ENCODE measurements at places on chromosomes 7 and 10.

GRCh38 chr10:45376371-45376801 lies 2.4 kb downstream of the ALOX5 start:
- DNase-seq = no peak

GRCh38 chr10:3853547-3854303 lies 68.7 kb upstream of the KLF6 start:
- DNase-seq = no peak

GRCh38 chr7:131600085-131600881 lies 43.9 kb upstream of the PODXL start:
- DNase-seq = no peak

GRCh38 chr7:38367301-38367890 lies 94.0 kb upstream of the TARP start:
- DNase-seq = no peak

GRCh38 chr10:101536800-101537199 lies 51.3 kb downstream of the POLL start:
- DNase-seq = no peak

DNA sequence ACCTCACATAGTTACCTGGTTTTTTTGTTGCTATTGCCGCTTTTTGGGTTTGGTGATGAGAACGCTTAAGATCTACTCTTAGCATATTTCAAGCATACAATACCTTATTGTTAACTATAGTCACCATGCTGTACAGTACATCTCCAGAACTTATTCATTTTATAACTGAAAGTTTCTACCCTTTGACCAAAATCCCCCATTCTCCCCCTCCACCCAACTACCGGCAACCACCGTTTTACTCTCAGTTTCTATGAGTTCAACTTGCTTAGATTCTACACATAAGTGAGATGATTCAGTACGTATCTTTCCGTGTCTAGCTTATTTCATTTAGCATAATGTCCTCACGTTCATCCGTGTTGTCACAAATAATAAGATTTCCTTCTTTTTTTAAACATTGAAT lies 86.7 kb upstream of the IL6 start:
- no peak for DNase-seq

DNA sequence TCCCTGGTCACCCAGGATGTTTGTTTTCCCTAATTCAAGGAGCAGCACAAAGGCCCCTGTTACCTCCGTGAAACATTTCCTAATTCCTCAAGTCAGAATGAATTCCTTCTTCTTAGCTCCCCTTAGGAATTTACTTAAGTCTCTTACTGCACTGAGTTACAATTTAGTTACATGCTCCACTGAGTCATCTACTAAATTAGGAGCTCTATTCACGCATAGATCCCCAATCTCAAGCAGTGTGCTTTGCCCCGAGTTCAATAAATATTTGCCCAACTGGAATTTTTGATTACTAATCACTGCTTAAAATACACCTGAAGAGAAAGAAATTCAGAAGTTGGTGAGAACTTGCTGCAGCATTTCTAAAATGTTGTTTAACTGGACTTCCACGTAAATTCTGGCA lies 329.4 kb upstream of the MYO3A start:
- DNase-seq = no peak

GRCh38 chr10:96846395-96846794 lies 14.3 kb downstream of the LCOR start:
- no peak for DNase-seq

Data from progenitor cell of endocrine pancreas (in vitro differentiated cells).